ENCODE measurements at places on chromosomes 7 and 10.

DNA sequence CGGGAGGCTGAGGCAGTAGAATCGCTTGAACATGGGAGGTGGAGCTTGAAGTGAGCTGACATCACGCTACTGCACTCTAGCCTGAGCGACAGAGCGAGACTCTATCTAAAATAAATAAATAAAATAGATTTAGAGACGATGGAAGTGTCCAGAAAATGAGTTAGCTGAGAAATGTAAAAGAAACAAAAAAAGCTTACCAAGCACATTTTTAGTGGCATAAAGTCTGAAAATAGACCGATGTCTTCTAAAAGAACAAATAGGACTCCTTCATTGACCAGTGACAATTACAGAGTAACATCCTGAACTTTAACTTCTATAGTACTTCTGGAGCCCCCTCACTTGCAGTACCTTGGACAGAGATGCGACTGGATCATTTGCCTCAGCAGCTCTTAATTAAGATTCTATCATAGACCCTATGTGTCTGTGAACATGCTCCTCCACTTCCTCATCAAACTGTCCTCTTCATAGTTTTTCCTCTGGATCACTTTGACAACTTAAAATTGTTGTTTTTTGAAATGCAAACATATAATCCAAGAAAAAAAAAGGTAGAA lies 25.2 kb upstream of the SRPK2 start:
- DNase-seq: no peak

DNA sequence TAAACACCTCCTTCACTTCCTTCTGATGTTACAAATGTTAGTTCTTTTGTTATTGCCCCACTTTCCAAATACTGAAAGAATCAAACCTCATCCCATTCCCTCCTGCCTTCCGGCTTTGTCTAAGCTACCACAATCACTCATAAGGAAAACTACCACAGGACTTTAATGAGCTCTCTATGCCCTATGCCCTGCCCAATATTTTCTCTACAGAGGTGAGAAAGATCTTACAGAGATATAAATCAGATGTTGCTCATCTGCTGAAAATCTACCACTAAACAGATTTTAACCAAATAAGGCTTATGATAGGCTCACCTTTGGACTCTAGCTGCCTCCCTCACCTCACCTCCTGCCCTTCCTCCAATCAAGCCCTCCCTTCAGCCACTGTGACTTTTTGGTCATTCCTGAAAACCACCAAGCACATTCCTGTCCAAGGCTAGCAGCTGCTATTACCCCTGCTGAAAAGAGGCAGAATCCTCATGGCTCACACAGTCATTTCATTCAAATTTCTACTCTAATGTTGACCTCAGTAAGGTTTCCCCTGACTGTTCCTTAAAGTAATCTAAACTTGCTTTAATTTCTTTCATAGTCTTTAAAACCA lies 7.7 kb downstream of the ZNF33B start:
- no peak for DNase-seq

DNA sequence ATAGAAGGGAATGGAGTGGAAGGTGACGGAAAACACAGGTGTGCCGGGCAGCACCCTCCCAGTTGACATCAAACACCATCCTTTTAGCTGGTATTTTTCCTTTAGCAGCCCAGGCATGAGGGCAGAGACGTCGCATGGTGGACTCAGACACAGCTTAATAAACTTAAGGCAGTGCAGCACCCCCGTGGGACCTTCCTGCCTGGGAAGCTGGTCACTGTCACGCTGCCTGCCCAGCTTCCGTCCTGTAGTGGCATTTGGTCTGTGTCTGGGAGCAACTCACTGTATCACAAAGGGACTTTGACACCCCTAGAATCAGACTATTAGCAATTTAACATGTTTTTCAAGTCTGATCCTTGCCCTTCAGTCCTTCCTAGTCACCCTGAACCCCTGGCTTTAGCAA lies 35.8 kb downstream of the IL15RA start:
- no peak for DNase-seq

DNA sequence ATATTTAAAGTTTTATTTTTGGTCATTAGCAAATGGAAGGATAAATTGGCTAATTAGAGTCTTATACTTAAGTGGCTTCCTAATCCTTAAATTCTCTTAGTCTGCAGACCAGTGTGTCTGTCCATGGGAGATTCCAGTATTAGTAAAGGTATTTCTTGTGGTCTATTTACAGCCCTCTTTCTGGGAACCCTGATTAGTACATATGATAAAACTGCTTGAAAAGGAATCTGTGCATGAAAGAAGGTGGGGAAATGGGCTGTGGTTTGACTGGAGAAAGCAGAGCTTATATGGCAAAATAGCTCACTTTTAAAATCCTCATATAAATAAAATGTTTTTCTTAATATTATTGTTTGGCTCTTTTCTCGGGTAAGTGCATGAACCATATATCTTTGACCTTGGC lies 124.5 kb upstream of the RHOBTB1 start:
- DNase-seq: no peak

- no peak for DNase-seq
Measured at GRCh38 chr7:156460858-156461627, 179.5 kb upstream of the RNF32 start.

Data from effector CD8-positive, alpha-beta T cell (primary cell).